ENCODE measurements at places on chromosomes 6 and 20.

DNA sequence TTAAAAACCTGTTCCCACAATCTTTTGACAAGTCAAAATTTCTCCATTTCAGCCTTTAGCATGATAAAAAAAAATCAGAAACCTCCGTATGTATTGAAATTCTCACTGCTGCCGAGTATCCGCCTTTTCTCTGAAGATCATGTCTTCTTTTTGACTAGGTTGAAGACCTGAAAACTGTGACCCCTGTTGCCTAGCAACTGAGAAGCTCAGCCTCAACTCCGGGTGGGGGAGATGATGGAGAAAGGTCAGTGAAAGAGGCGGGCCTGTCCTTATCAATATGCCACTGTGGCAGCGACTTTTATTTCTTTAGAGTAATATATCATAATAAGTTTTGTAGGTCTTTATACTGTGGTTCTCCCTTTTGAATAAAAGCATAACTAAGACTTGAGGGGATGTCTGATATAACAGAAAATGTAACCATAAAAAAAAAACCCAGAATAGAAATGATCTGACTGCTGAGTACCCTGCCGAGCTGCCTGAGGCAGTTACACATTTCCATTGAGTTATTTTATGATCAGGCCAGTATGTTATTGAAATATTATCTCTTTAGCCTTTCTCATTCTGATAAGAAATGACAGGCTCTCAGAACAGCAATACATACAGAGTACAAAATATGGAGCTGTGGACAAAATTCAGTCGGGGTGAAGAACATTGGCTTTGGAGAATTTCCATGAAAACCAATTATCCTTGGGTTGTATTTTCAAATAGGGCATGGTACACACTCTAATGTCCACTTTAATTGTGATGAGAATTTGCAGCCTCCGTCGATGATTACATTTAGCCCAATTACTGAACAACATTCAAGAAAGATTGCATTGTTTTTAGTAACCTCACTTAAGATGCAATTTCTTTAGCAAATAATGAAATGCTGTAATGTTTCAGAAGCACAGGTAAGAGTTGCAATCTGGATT, 136.7 kb upstream of the EEF1E1 start:
- DNase-seq: no peak

DNA sequence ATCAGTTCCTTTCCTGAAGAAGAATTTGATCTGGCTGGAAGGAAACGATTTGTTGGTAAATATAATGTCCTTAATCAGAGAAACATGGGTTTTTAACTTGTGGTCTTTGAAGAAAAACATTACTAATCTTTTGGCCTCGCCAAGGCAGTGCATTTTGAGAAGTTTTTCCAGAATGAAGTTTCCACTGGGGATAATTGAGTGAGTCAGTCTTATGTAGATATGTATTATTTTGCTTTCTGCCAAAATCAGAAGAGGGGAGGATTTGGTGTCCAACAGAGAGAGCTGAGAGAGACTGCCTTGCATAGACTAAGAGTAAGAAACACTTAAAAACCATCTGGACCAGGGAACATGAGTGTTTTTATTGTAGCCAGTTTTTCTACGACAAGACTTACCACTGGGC, 79.9 kb downstream of the FNDC1 start:
- DNase-seq: no peak

- no peak for DNase-seq
These were observed 53.8 kb downstream of the CD40 start for GRCh38 chr20:46171909-46172308.

DNA sequence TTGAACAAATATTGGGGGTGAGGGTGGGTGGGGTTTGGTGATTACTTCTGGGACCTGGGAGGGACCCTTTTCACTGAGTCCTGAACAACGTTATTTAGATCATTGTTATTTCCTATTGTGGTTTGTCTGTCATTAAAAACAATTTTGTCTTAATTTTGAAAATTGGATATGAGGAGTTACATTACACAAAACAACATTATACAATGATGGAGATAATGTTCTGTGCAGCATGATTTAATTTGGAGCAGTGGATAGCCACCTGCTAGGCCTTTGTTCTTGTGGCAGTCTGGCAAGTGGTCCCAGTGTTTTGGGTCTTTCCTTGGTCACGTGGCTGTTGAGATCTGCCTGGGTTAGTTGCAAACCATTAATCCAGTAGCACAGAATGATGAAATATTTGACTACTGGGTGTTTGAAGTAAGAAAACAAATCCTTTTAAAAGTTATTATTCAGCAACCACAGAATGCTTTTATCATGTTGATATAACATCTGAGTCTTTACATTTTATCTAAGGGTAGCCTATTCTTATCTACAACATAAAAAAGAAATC, 172.8 kb downstream of the CDKAL1 start:
- DNase-seq: no peak

- no peak for DNase-seq
These were observed 144.4 kb downstream of the ADGRG6 start for GRCh38 chr6:142446168-142446567.

- DNase-seq: no peak
These were observed 56.4 kb downstream of the RIPOR2 start for GRCh38 chr6:24879351-24879750.

DNA sequence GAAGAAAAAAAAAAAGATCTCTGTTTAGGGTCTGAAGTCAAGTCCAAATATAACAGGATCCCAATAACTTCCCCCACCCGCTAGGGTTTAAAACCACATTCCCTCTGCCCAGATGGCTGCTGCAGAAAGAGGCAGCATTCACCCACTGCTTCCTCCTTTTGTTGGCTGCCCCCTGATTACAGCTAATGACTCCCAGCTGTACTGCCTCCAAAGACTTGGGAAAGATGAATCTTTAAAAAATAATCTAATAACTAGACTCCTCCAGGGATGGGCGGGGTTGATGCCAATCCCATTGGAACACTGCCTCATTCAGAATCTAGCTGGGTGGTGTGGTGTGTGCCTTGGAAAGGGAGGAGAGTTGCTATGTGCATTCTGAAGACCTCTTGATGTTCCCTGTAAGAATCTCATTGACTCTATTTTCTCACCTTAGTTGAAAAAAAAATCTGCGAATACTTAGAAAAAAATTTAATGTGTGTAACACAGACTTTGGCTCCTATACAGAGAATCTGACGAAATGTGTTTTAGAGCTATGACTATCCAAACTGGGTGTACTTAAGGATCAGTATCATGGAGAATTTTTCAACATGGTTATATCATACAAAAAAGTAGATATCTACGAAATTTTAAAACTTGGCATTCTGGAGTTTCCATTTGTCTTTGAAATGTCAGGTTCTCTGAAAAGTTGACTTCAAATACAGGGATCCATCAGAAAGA, 174.0 kb downstream of the RNF144B start:
- no peak for DNase-seq

GRCh38 chr6:168480481-168480880, 39.5 kb downstream of the SMOC2 start:
- no peak for DNase-seq

DNA sequence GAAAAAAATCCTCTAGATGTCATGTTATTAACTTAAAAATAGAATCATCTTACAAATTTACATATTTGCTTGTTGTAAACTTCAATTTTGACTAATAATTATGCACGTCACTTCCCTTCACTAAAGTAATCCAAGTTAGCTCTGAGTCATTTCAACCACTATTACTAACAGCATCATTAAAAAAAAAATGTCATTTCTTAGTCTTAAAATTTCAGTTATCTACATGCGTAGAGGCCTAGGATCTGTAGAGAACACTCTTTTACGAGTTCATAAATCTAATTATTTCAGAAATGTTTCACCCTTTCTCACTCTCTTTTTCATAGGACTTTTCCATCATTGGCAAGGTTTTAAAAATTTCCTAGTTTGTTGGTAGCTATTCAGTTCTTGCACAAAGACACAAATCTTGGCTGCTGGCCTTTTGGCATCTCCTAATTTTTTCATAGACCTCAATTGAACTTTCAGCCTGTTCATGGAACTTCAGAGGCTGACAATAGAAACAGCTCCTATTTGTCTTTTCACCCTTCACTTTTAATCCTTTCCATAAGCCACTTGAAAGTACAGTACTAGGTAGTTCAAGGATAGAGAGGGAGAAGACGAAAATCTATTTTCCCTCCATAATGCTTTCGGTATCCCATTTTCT, 61.5 kb downstream of the OGFRL1 start:
- no peak for DNase-seq

DNA sequence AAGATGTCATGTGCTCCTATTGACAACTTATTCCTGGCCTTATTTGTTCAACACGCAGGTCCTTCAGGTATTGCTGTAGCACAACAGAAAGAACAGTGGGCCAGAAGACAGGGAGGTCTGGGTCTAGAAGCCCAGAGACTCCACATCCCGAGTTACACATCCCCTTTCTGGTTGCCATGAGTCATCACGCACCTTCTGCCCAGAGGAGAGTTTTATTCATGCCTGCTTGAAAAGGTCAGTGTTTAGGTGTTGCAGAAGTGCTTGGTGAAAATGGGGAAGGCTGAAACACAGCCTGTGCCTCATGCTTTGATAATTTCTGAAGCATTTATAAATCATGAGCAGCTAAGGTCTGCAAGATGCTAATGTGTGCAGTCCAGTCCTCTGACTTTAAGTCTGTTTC, 256.4 kb downstream of the GMPR start:
- DNase-seq: no peak

DNA sequence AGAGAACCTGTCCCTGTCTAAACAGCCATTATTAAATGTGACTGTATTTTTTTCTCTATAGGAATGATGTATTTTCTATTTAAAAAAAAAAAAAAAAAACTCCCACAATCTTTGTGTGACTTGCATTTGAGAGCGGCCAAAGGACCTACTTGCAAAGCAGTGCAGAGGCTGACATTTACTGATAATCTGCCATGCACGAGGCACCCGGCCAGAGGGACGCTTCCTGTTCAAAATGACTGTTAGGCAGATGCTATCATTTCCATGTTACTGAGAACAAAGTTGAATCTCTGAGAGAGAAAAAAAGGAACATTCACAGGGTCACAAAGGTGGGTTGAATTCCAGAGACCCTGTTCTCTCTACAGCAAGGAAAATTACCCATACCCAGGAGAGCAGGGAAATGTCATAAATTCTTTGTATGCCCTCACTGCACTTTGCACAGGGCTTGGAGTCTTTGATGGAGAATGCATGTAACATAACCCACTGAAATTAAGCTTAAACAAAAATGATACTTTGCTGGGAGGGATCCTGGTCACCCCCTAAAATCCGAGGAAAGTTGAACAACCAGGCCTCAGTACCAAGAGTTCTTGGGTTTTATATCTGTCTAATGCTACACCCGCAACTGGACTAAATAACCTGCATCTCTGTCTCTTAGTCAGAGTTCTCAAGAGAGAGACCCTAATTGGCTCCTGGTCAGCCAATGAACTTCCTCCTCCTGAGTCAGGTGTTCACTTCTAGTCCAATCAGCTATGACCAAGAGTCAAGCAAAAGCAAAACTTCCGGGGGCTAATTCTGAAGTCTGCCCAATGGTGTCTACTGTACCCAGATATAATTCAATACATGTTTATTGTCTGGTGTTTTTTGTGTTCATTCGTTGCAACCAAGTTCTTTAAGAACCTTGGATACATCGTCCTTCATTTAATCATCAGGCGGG, 61.2 kb downstream of the GCLC start:
- no peak for DNase-seq

- DNase-seq: no peak
These were observed 73.4 kb upstream of the SRSF6 start for GRCh38 chr20:43384101-43384940.

DNA sequence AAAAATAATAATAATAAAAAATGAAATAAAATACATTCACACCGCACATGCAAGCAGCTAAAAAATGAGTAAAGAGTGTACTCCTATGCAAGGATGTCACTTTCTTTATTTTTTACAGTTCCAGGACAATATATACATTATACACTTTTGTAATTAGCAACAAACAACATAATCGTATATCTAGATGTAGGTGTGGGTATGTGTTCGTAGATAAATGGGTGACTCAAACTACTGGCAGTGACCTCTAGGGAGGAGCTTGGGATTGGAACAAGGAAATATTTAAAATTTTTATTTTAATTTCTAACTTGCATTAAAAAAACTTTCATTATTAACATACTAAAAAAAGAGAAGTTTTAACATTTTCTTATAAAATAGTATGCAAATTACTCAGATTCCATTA, 86.1 kb upstream of the MYLIP start:
- DNase-seq: no peak

GRCh38 chr20:60667641-60668040, 584.4 kb upstream of the CDH4 start:
- no peak for DNase-seq

GRCh38 chr6:48116699-48117645, 6.0 kb upstream of the PTCHD4 start:
- DNase-seq: no peak

- no peak for DNase-seq
These were observed 360.8 kb downstream of the QKI start for GRCh38 chr6:163775313-163775712.

DNA sequence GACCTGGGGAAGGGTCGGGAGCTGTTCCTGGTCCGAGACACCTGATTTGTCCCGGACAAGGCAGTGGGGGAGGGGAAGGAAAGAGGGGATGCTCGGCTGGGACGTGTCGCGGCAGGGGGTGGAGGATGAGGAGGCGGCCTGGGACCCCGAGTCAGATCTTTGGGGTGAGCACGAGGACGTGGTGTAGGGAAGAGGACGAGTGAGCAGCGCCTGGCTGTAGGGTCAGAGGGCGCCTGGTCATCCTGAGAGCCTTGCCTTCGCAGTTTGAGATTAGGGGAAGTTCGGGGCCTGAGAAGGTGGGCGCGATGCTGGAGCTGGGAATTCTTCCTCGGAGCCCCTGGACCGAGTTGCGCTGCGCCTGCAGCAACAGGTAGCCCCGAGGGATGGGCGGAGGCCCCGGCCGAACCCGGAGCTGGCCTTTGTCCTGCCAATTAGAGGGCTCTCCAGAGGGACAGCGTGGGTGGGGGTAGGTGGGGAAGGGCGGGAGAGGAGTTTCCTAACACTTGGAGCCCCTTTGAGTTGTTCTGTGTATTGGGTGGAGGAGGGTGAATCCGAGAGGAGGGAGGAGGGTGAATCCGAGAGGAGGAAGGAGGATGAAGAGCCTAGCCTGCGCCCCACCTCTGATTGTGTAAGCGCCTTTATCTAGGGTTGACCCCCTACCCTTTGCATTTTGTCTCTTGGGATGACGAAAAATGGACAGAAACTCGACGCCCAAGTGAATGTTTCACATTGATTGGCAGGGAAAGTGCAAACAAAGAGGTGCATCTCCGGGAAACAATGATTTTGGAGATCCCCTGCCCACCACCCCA, 72.0 kb downstream of the SOX4 start:
- DNase-seq: no peak

- no peak for DNase-seq
These were observed 136.4 kb upstream of the PTPN1 start for GRCh38 chr20:50373674-50374286.

GRCh38 chr20:46695892-46696291, 6.6 kb upstream of the TP53RK start:
- DNase-seq: no peak
